Thoracic aorta (tissue), 2 donors: ENCODE measurements at places on chromosomes 12 and 14.

GRCh38 chr14:93747102-93747501 lies 41.2 kb downstream of the PRIMA1 start:
- DNase-seq: no peak

DNA sequence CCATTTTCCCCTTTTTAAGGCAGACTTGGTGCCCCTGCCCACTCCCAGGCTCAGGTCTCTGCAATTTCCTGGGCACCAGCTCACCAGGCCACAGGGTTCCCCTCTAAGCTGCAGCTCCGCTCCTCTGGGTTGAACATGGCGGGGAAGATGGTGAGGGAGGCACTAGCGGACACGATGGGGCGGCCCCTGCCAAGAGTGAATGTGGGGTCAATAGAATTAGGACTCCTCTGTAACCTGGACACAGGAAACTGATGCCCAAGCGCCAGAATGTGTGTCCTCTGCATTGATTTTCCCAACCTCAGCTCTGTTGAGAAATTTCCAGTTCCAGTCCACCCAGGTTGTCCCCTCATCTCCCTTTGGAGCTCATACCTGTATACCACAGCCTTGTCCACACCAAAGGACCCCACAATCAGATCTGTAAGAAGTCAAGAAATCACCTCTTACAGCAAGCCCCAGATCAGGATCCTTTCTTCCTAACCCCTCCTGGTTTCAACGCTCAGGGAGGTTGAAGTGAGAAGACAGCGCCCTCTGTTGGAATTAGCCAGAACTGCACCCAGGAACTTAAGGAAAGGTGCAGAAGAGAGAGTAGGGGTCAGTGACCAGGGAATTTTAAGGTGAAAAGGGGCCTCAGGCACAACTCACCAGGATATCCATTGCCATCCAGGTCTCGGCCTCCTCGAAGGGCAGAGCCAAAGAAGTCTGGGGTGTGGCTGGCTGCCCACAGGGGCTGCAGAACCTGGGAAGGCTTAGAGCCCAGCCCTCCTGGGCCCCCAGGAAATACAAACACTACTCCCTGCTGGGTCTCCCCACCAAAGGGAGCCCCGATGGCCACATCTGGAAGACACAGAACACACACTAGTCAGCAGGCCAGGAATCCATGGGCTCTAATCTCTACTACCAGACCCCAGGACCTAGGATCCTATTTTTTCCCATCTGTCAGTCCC lies 14.7 kb downstream of the ITGA5 start:
- no peak for DNase-seq

DNA sequence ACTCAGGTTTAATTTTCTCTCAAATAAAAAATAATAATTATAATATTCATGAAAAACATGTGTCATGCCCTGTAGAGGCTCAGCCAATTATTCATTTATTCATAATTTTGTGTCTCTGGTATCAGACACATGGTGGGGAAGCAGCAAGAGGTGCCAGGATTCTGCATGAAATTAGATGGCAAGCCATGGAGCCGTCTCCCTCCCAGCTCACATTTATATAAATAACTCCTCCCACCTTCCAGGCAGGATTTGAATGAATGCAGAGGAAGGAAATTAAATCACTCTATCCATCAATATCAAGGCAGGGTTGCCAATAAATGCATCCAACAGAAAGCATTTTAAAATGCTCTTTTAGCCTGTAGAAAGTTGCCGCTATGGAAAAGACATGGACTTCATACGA lies 98.1 kb downstream of the PTPRR start:
- no peak for DNase-seq

DNA sequence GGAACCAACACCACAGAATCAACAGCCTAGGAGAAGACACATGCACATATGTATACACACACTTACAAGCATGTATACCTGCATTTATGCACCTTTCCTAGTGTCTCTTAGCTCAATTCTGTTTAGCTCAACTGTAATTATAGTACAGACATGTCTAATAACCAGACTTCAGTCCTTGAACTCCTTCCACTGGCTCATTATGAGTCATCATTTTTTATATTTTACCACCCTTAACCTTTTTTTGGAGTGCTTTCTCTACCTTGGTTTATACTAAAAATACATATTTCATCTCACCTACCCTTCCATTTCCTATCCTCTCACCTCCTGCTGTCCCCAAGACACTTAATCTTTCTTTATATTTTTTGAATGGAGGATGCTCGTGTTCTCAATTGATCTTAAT lies 110.4 kb downstream of the ARID2 start:
- no peak for DNase-seq

DNA sequence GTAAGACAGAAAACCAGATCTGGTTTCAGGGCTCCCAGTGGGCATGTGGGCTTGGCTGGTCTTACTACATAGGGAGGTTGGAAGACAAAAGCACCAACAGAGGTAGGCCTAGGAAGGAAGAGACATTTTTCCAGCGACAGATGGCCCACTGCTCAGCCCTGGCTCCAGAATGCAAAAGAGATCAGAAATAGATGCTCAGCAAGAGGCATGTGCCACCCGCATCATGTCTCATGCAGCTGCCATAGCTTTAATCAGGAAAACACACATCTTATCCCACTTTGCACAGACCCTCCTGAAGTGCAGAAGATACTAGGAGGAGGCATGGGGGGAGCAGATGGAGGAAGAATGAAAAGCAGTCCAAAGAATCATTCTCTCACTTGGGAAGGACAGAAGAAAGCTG lies 25.3 kb downstream of the VASH1 start:
- DNase-seq: no peak

GRCh38 chr12:124898923-124899294 lies 15.5 kb downstream of the UBC start:
- no peak for DNase-seq

DNA sequence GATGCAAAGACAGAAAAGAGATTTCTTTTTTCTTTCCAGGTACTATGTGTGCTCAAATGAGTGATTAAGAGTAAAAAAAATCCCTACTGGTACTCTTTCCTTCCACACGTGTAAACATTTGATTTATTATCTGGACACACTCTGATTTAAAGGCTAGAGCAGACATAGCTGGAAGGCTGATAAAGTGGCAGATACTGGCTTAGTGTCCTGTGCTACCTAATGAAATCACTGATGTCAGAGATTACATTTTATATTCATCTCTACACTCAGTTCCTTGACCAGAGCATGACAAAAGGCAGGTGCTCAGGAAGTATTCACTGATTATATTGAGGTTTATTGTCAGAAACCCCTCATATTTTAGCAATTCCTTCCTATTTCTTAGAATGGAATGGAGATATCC lies 136.6 kb upstream of the SLC38A2 start:
- DNase-seq: no peak
